ENCODE measurements at places on chromosomes 2 and 18.

- no peak for DNase-seq
Measured at GRCh38 chr2:152518034-152518433, 183.1 kb downstream of the FMNL2 start.

- DNase-seq: no peak
Measured at GRCh38 chr18:2978208-2978607, 34.7 kb downstream of the LPIN2 start.

DNA sequence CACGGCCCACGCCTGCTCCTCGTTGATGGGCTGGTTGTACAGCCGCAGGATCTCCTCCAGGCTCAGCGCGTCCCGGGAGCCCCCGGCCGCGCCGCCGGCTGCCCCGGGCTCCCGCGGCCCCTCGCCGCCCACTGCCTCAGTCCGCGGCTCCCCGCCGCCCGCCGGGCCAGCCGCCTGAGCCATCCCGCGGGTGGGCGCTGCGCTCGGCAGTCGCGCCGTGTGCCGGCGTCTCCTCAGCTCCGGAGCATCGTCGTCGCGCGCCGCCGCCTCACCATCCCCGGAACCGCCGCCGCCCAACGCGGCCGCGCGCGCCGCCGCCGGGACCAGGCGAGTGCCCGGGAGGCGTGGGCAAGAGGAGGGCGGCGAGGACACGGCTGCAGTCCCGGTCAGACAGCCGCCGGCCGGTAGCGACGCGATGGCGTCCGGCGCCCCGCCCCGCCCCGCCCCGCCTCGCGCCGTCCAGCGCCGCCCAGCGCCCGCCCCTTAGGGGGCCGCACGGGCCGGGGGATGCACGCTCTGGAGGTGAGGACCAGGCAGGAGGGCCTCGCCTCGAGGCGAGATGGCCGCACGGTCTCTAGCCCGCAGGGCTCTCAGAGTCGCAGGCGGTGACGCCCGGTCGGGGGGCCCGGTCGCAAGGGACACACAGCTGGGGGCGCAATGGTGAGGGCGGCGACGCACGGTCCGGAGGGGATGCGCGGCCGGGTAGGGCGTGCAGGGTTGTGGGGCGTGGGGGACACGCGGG is at the start of gene SPIRE1:
Gene SPIRE1 (minus strand): TSS at position 424 of the 742 bp plus-strand sequence. CDS start 241 bp downstream, at position 183.
- DNase-seq: peak; percentile 11

GRCh38 chr2:161947406-161947805 is 126.6 kb downstream of the DPP4 start:
- no peak for DNase-seq

DNA sequence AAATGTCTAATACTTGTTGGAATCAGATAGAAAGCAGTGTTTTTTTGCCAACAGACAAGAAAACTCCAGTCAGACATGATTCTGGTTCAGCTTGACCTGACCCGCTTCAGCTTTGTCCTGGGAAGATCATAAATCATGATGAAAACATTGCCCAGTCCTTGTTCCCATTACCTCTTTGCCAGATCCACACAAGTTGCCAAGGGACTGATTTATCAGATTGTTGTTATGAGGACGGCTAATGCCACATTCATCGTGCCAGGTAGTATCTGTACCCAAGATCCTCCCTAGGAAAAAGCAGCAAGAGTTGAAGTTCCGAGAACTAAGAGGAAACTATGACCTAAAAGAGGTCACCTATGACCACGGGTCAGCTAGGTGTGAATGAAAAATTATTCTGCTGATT is 39.0 kb downstream of the SLC40A1 start:
- no peak for DNase-seq

DNA sequence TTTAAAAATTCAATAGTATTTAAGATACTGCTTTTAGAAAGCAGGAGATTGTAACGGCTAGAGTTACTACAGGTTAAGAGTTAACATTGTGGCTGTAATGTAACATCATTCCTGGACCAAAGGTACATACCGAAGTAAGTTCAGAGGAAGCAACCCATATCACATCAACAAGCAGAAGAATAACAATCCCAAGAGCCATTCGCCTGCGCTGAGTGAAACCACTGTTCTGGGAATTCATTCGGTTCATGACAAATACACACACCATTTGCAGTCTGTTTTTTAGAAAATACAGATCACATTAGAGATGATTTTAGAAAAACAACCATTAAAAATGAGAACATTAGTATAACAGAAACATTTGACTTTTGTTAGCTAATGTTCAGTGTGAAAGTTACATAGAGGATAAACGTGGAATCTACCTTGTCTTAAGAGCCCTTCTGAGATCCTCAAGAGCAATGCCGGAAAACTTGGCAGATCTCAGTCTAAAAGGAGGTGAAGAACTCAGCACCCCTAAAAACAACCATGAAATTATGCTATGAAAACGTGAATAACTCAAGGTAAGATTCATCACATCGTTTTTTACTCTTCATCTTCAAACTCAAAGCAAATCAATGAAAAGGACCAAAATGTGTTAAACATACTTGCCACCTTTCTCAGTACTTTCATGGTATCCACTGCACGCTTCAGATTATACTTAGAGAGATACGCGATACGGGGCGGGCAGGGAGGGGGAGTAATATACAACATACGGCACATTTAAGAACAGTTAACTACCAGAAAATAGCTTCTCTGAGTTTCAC is 1.2 kb downstream of the SLC35F5 start:
- peak; percentile 31 for DNase-seq
